Daoy (cell line): ENCODE measurements at places on chromosomes 3 and 15.

DNA sequence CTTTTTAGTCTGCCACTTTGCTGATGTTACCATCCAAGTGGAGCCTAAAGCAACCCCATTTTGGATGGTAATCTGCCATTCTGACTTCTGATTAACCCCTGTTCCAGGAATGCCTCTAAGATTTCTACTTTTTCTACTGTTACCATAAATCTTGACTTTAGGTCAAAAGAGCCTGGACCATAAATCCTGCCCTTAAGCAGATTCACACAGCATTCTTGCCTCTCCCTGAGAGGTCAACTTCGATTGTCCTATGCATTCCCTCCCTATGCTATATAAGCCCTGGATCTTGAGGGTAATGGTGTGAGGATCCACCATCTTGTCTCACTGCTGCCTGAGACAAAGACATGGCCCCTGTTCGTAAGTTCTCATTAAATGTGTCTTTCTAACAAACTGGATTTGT lies 177.3 kb downstream of the GABRB3 start:
- DNase-seq = no peak

DNA sequence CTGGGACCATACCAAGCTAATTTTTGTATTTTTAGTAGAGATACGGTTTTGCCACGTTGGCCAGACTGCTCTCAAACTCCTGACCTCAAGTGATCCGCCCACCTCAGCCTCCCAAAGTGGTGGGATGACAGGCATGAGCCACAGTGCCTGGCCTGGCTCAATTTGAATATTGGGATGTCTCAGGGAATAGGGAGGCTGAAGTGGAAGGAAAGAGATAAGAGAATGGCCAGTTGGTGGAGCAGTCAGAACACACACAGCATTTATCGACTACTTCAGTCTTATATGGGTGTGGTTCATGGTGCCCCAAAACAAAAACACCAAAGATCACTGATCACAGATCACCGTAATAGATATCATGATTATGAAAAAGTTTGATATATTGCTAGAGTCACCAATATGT lies 144.4 kb downstream of the GMNC start:
- peak; percentile 14 for DNase-seq

DNA sequence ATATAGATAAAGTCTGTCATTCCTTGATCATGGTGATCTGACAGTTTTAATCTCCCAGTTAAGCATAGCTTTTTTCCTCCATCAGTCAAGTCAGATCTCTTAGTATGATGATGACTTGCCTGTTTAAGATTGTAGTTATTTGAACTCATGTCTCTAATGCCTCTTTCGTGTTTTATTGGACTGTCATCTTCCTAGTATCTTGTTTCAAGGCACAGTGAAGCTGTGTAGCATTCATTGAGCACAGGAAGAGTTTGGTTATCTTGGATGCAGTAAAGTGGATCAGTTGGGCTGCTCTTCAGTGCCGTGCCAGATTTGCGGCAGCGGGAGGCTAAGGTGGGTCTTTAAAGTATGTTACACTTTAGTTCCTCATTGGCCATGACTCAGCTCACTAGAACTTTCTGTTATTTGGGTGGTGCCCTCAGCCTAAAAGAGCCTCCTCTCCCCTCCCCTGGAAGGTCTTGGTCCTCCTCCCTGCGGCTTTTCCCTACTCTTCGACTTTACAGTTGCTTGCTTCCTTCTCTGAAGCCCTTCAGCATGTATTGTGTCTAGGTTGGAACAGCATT lies 45.7 kb upstream of the SKOR1 start:
- no peak for DNase-seq

- DNase-seq = no peak
These were observed 153.7 kb upstream of the BFSP2 start for GRCh38 chr3:133246119-133246518.

- DNase-seq = no peak
These were observed 346.6 kb upstream of the DCBLD2 start for GRCh38 chr3:99248130-99248529.

- no peak for DNase-seq
These were observed 200.4 kb downstream of the NR1D2 start for GRCh38 chr3:24145481-24145880.

GRCh38 chr3:127443581-127444375 lies 146.8 kb downstream of the TPRA1 start:
- DNase-seq = no peak

DNA sequence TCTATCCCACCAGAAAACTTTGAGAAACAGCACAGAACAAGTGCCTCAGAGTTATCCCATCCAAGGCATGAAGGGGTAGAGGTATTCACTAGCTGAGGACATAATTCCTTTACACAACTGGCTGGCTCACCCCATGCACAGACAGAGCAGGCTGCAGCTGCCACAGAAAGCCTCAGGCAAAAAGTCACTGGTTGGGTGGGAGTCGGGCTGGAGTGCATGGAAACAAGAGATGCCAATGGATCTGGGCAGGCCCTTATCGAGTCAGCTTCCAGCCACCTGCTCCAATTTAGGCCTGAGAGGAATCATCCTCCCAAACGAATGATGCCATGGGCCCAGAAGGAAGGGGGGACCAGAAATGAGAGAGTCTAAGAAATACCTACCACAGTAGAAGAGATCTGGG lies 83.0 kb downstream of the RSL24D1 start:
- no peak for DNase-seq

DNA sequence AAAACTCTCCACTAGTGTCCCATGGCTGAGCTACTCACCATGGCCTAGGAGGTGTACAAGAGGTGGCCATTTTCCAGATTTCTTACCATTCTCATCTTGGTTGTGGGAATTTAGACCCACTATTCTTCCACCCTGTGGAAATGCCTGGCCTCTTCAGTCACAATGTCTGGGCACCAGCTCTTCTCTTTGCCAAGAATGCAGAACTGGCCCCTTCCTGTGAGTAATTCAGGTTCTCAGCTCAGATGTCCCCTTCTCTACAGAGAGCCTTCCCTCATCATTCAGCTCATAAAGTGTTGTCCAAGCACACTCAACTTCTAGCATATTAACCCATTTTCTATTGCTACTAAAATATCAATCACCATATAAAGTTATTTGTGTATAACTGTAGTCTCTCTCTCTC lies 575.5 kb upstream of the KCNMB2 start:
- DNase-seq = peak; percentile 9
